ENCODE measurements at places on chromosomes 3 and 15.

- H3K27me3 ChIP-seq = no peaks in the 10 kb centered on the region
- no peak overlapping the region for H3K4me3 ChIP-seq
- H3K4me1 ChIP-seq = no peaks in the 10 kb centered on the region
Observed at GRCh38 chr3:127093312-127093711, 99.6 kb upstream of the PRR23E start.

GRCh38 chr15:82043130-82043673 lies 2.6 kb downstream of the MEX3B start:
- H3K4me3 ChIP-seq = no peak overlapping the region
- no peak overlapping the region for H3K27ac ChIP-seq
- no peak for DNase-seq
- H3K4me1 ChIP-seq = peaks cover 4% of the 10 kb centered on the region
- H3K27me3 ChIP-seq = no peaks in the 10 kb centered on the region

DNA sequence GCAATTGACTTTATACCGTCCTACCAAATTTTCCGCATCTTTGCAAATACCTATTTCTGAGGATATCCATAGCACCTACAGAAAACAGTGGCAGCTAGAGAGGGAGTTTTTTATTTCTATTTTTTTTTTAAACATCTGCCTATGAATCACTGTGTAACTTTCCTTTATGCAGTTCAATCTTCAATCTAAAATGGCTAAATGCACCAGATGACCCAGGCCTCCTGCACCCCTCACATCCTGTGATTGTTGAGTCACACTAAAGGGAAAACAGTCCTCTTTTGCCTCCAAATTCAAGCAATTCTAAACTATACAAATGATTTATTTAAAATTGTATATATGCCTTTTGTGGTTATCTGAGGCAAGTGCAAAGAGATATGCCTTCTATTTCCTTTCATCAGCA lies 20.1 kb upstream of the BCL6 start:
- no peak overlapping the region for H3K27ac ChIP-seq
- H3K4me3 ChIP-seq = no peak overlapping the region
- no peaks in the 10 kb centered on the region for H3K27me3 ChIP-seq
- peaks cover 7% of the 10 kb centered on the region for H3K4me1 ChIP-seq
- no peaks in the 10 kb centered on the region for H3K36me3 ChIP-seq
- no peak for DNase-seq

- no peak overlapping the region for H3K27ac ChIP-seq
- DNase-seq = no peak
- no peaks in the 10 kb centered on the region for H3K27me3 ChIP-seq
- no peaks in the 10 kb centered on the region for H3K36me3 ChIP-seq
- H3K4me3 ChIP-seq = no peak overlapping the region
Observed at GRCh38 chr15:33374226-33374914, 63.6 kb downstream of the RYR3 start.

- DNase-seq = no peak
- no peaks in the 10 kb centered on the region for H3K36me3 ChIP-seq
- H3K4me1 ChIP-seq = no peaks in the 10 kb centered on the region
- H3K27ac ChIP-seq = no peak overlapping the region
Observed at GRCh38 chr15:54482251-54482650, 504.0 kb downstream of the UNC13C start.

DNA sequence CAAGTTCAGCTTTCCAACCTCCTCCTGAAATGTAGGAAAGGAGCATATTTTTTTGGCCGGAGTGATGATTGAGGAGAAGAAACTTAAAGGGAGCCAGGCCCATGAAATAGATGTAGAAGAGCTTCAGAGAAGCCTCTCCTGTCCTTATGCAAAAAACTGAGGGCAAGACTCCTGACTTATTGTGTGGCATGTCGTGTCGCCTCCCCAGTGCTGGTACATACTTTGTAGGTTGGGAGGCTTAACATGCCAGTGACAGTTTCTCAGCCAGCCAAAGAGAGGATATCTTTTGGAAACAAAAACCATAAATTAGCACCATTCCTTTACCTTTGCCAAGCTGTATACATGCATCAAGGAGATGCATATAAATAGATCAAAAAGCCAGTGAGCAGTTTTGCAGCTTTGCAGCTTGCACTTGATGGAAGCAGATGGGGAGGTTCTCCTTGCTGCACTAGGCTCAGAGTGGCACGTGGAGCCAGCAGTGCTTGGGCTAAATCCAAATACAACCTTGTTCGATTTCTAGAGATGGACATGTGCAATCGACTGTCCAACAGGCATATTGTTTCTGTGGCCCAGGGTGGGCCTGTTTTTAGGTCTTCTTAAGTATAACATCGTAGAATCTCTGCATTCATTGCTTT lies 10.2 kb downstream of the SLCO3A1 start:
- H3K36me3 ChIP-seq = peaks cover 7% of the 10 kb centered on the region
- H3K27ac ChIP-seq = peak overlapping the region; percentile 100
- H3K4me3 ChIP-seq = peak overlapping the region; percentile 53
- H3K4me1 ChIP-seq = peaks cover 97% of the 10 kb centered on the region
- H3K27me3 ChIP-seq = no peaks in the 10 kb centered on the region
- DNase-seq = peak; percentile 65

DNA sequence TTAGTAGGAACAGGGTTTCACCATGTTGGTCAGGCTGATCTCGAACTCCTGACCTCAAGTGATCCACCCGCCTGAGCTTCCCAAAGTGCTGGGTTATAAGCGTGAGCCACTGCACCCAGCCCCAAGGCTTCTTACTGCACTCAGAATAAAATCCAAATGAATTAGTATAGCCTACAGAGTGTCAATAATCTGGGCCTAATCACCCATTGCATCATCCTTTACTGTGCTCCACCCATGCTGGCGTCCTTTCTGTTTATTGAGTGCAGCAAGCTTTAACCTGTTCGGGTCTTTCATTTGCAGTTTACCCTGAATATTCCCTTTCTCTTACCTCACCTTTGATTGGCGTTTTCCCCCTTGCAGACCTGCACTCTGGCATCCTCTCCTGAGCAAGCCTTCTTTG lies 77.7 kb downstream of the CEP63 start:
- H3K36me3 ChIP-seq = no peaks in the 10 kb centered on the region
- DNase-seq = no peak
- H3K4me3 ChIP-seq = no peak overlapping the region
- no peaks in the 10 kb centered on the region for H3K4me1 ChIP-seq

- no peak for DNase-seq
- no peaks in the 10 kb centered on the region for H3K27me3 ChIP-seq
- H3K4me3 ChIP-seq = no peak overlapping the region
- H3K4me1 ChIP-seq = no peaks in the 10 kb centered on the region
- H3K36me3 ChIP-seq = no peaks in the 10 kb centered on the region
Observed at GRCh38 chr3:150360966-150361365, 47.1 kb upstream of the TSC22D2 start.

- no peak overlapping the region for H3K4me3 ChIP-seq
- H3K36me3 ChIP-seq = no peaks in the 10 kb centered on the region
- no peak overlapping the region for H3K27ac ChIP-seq
- H3K4me1 ChIP-seq = no peaks in the 10 kb centered on the region
- no peaks in the 10 kb centered on the region for H3K27me3 ChIP-seq
Observed at GRCh38 chr3:72961752-72962151, 34.9 kb upstream of the PPP4R2 start.

- no peaks in the 10 kb centered on the region for H3K36me3 ChIP-seq
- no peaks in the 10 kb centered on the region for H3K27me3 ChIP-seq
Observed at GRCh38 chr3:147301781-147302180, 104.6 kb downstream of the ZIC4 start.

DNA sequence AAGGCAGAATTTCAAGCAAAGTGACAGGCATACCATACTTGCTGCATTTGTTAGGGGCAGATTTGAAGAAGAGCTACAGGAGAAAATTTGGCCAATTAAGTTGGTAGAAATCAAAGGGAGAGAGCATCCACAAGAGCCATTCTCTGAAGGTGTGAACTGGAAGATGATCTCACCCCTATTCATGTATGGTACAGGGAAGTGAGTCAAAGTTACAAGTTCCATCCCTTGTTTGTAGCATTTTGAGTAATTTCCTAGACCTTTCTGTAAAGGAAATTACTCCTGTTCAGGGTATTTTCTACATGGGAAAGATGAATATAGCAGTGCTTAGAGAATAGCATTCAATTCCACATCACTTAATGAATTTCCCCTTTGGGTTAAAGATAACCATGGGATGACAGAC lies 28.4 kb downstream of the TTC14 start:
- no peak for DNase-seq
- peaks cover 4% of the 10 kb centered on the region for H3K36me3 ChIP-seq
- H3K27ac ChIP-seq = no peak overlapping the region
- H3K4me1 ChIP-seq = no peaks in the 10 kb centered on the region
- no peak overlapping the region for H3K4me3 ChIP-seq

- H3K27ac ChIP-seq = no peak overlapping the region
- no peak for DNase-seq
- H3K36me3 ChIP-seq = no peaks in the 10 kb centered on the region
- H3K4me3 ChIP-seq = no peak overlapping the region
Observed at GRCh38 chr15:57054204-57054750, 135.8 kb downstream of the TCF12 start.

GRCh38 chr3:77868725-77869124 lies 828.8 kb downstream of the ROBO2 start:
- no peak overlapping the region for H3K4me3 ChIP-seq
- no peak for DNase-seq
- H3K36me3 ChIP-seq = no peaks in the 10 kb centered on the region

DNA sequence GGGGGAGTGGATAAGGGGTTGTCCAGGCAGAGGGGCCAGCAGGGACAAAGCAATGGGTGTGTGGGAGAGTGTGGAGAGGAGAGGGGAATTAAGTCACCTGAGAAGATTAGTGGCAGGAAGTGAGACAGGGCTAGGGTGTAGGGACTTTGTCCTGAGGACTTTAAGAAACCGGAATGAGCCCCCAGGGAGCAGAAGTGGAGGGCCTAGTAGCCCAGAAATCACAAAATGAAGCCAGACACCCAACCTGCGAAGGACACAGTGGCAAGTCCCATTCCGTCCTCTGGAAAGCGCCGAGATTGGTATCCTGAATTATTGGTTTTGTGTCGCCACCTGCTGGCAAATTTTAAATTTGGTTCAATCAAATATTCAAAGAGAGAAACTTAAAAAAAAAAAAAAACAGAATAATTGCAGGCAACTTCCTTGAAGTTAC lies 78.0 kb upstream of the SLC25A36 start:
- H3K27ac ChIP-seq = no peak overlapping the region
- H3K27me3 ChIP-seq = no peaks in the 10 kb centered on the region
- H3K4me1 ChIP-seq = peaks cover 3% of the 10 kb centered on the region
